Ascending aorta (tissue), 2 donors: ENCODE measurements at places on chromosomes 6 and 20. TPM values are rescaled to one million over a fixed set of nuclear protein-coding genes. Genes with fewer than 3 reads are reported as not detected.

- DNase-seq: no peak
Observed at GRCh38 chr20:57211406-57211805, 55.0 kb downstream of the BMP7 start.

GRCh38 chr20:4135385-4136077 is 120.2 kb upstream of the RNF24 start:
- DNase-seq: peak; percentile 77

GRCh38 chr6:73695619-73696421 is at the start of gene CD109:
Gene CD109, plus strand, starts transcription at chr6:73696203. Its CDS starts 13 bp downstream, at chr6:73696216.
- peak; percentile 66 for DNase-seq

- DNase-seq: no peak
Observed at GRCh38 chr6:36139991-36140710, 9.8 kb downstream of the MAPK13 start.

DNA sequence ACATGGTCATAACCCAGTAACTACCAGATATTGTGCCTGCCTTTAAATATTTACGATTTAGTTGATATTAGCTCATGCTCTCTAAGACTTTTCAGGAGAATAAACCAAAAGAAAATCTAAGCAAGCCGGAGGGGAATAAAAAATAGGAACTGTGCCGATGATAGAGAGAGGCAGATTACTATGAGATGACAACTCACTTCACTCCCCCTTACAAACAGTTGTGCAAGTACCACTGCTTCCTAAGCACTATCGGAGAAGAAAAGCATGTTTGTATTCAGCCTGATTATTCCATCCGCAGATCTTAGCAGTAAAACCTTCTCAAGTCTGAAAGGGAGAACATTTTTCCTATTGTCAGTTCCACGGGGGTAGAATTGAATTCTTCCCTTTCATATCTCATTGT is 294.4 kb downstream of the KCNQ5 start:
- DNase-seq: no peak

- no peak for DNase-seq
Observed at GRCh38 chr6:137365707-137366437, 128.3 kb downstream of the OLIG3 start.

- DNase-seq: no peak
Observed at GRCh38 chr20:62481425-62482145, 5.8 kb upstream of the GATA5 start.

DNA sequence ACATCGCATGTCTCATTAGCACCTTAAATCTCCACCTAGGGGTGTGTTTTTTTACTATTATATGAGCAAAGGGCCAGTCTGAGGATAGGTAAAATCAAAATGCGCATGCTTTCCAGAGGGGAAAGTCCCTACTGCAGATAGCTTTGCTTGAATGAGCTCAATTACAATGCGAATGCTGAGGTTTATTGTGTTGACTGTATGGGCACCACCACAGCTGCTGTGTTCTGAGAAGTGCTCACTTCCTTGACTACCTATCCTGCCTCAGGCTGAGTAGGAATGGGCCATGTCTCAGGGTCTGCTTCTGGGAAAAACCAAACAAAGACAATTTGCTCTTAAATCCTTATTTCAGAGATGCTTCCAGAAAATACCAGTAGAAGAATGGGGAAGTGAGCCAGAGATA is 36.6 kb downstream of the MOCS1 start:
- no peak for DNase-seq

DNA sequence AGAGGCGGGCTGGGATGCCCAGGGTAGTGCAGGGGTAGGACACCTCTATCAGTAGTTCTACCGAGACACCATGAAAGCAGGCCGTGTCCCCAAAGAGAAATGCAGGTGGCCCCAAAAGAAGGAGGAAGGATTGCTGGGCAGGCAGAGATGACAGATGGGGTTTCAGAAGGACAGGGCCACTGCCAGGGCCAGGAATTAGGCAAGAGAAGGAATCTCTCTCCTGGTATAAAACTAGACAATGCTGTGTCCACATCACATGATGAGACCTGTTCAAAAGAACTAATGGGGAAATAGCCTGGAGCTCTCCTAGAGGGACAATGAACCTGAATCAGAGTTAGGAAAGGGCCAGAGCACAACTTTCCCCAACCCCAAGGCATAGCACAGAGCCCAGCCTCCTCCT is 21.6 kb upstream of the VSX1 start:
- no peak for DNase-seq

DNA sequence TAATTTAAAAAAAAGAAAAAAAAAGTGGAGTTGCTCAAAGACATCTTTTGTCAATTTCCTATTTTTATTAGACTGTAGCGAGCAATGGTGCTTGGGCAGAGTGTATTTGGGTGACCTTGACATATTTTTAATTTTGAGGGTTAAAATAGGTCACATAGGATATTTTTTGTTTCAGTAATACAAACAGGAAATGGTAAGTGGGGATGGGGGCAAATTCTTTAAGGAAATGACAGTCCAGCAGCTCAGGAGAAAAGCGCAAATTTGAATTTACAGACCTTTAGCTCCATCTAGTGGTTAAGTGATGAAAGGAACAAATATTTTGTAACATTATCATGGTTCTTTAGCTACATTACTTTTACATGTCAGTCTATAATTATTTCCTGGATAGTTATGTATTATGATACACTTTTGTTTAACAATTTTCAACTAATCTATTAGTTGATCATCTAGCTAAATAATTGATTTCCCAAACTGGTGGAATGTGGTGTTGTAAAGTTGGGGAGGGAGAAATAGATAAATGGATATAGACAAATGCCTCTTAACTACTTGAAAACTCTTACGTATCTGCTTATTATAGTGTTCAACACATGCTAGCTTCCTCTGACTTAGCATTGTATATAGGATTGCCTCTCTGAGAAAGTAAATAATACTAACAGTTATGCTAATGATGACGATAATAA is 10.0 kb downstream of the CITED2 start:
- no peak for DNase-seq

DNA sequence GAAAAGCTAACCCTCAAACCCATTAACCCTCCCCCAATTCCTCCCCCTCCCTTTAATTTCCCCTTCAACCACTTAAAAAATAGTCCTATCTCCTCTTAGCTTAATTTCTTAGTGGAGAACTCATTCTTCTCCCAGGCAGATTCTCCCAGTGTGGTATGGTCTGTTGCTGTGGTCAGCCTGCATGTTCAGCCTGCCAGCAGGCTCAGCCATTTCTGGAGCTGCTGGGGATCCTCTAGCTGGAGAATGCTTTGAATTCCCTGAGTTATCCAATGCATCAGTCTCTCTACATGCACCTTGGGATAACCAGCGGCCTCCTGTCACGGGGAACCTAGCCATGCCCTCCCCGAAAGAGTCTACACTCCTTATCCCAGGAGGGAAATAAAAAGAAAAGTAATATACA is 375.4 kb upstream of the RSPO3 start:
- no peak for DNase-seq

GRCh38 chr20:20691477-20692235 is 20.8 kb downstream of the RALGAPA2 start:
- DNase-seq: no peak

DNA sequence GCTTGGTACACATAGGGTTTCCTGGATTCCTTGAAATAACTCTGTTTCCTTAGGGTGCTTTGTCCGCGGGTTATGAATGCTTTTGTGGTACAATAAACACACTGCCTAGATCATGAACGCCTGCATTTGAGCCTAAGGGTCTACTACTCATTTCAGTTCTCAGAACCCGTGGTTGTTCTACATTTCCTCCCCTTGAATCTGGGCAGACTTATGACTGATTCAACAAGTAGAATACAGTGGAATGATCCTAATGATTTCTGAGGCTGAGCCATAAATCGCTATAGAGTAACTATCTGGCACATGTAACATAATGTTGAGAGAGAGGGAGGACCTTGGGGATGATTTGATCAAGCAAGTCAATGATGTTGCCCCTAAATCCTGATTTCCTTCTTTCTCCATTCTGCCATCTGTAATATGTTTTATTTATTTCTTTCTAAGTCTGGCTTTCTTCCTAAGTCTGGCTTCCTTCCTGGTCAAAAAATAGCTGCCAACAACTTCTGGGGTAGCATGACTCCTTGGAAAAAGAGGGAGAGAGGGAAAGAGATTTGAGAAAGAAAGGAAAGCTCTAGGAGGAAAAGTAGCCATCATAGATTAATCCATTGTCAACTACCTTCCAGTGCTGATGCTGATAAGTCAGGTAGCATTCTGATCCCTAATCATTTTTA is 23.0 kb downstream of the ABRACL start:
- no peak for DNase-seq

- no peak for DNase-seq
Observed at GRCh38 chr20:63734946-63735858, 1.3 kb upstream of the LIME1 start.

Gene ADGRB3
- 4.4 TPM for total RNA-seq

Gene SLC22A7
- total RNA-seq: 1.8 TPM

Gene ACTL10
- 26.3 TPM for total RNA-seq

Gene RARS2
- 1.7 TPM for total RNA-seq

Gene TSHZ2
- 51.9 TPM for total RNA-seq

Gene DNMT3B
- total RNA-seq: 0.75 TPM

Gene CHMP4B
- total RNA-seq: 42.8 TPM

Gene METTL24
- total RNA-seq: 2.0 TPM

Gene SLC24A3
- 12.9 TPM for total RNA-seq

Gene FKBP5
- total RNA-seq: 112 TPM

Gene FNDC11
- not detected for total RNA-seq

Gene MEP1A
- total RNA-seq: not detected

Gene RNF39
- total RNA-seq: not detected

Gene KCNB1
- total RNA-seq: not detected

Gene CLPSL2
- total RNA-seq: not detected
